ELR (cell line): ENCODE measurements at places on chromosomes 12 and 14.

DNA sequence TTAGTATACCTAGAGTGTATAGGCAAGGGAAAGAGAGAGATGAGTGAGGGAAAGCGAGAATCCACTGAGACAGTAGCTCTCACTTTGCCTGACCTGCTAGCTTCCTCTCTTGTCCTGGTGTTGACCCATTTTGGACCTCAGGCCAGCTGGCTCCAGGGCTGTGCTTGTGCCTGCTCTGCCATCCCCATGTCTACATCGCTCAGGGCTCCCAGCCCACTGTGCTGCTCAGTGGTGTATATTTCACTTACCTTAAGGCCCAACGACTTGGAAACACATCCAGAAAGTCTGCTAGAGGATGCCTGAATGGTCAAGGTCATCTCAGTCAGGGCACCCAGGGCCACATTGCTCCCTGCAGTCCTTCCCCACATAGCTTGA is 964 bp upstream of the SERPINA4 start:
- no peak for DNase-seq

GRCh38 chr14:60622210-60622916 is 26.9 kb downstream of the SIX1 start:
- DNase-seq = no peak

DNA sequence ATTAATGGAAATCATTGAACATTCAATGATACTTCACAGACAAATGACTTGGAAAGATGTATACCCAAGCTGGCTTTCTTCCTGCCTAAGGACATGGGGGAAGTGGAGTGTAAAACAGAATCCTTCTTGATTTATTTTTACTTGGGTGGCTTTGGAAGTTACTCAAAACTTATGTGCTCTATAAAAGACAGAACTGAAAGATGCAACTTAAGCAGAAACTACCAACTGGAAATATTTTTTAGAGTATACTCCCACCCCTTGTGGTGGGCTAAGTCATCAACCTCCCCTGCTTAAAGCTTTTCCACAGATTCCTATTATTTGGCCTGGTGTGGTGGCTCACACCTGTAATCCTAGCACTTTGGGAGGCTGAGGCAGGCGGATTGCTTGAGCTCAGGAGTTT is 126.0 kb upstream of the ATP2B1 start:
- no peak for DNase-seq

GRCh38 chr14:99029145-99029915 is 242.7 kb downstream of the BCL11B start:
- no peak for DNase-seq
